Left renal cortex interstitium (tissue), 4 donors: ENCODE measurements at places on chromosomes 3 and 15. TPM values are rescaled to one million over a fixed set of nuclear protein-coding genes. Genes with fewer than 3 reads are reported as not detected.

Gene ROBO2
- polyA plus RNA-seq, result 92.2 TPM

Gene WNT5A
- polyA plus RNA-seq, result 42.8 TPM

Gene PLCL2
- 16.5 TPM for polyA plus RNA-seq

Gene ECE2
- not detected for polyA plus RNA-seq

Gene FRMD5
- polyA plus RNA-seq, result 1.1 TPM

Gene NEDD4
- 14.7 TPM for polyA plus RNA-seq

Gene FAM3D
- polyA plus RNA-seq, result 2.0 TPM

Gene CDHR4
- polyA plus RNA-seq, result not detected

Gene SLC22A14
- polyA plus RNA-seq, result 0.99 TPM

Gene TGM5
- polyA plus RNA-seq, result not detected

Gene CIAO2A
- polyA plus RNA-seq, result 82.1 TPM

Gene AHSG
- polyA plus RNA-seq, result 0.37 TPM

Gene SYNPR
- polyA plus RNA-seq, result 0.25 TPM

Gene POPDC2
- 6.0 TPM for polyA plus RNA-seq

Gene CCDC9B
- polyA plus RNA-seq, result 14.7 TPM
